ENCODE measurements at places on chromosomes 13 and 19. TPM values are rescaled to one million over a fixed set of nuclear protein-coding genes. Genes with fewer than 3 reads are reported as not detected.

GRCh38 chr13:38564256-38565150 lies 122.4 kb upstream of the FREM2 start:
- peak; percentile 3 for DNase-seq

DAND5 gene
- 0.07 TPM for total RNA-seq

GRCh38 chr13:101709952-101710351 lies 257.5 kb downstream of the ITGBL1 start:
- no peak for DNase-seq

GRCh38 chr19:19445911-19446361 lies 40.5 kb downstream of the GATAD2A start:
- DNase-seq = no peak

GRCh38 chr13:36366031-36366430 lies 19.8 kb upstream of the SPART start:
- no peak for DNase-seq

GRCh38 chr19:54062643-54063042 lies 1.1 kb downstream of the VSTM1 start:
- no peak for DNase-seq

Measured in epithelial cell of proximal tubule (primary cell).